ENCODE measurements at places on chromosomes 7 and 10. TPM values are rescaled to one million over a fixed set of nuclear protein-coding genes. Genes with fewer than 3 reads are reported as not detected.

Gene THSD7A
- 1.4 TPM for total RNA-seq

Gene OR2A5
- not detected for total RNA-seq

GRCh38 chr7:85471740-85472139, 284.9 kb upstream of the SEMA3D start:
- DNase-seq: no peak

DNA sequence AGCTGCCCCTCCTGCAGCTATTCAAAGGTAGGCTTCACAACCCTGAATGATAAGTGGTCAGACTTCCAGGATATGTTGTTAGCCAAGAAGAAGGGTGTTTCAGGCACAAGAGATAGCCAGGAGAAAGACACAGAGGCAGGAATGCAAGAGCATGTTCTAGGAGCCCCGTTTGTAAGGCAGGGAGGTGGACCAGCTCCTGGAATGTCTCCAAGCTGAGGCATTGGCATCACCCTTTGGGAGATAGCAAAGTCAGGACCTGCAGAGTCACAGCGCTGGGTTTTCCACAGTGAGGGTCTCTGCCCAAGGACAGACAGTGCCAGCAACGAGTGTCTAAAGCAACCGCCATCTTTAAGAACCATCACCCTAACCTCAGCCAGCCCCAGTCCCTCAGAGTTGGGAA, 484.5 kb upstream of the ZMIZ1 start:
- DNase-seq: no peak

- no peak for DNase-seq
Observed at GRCh38 chr7:149854611-149855360, 16.6 kb downstream of the ZNF862 start.

GRCh38 chr7:41627645-41628298, 75.1 kb downstream of the INHBA start:
- no peak for DNase-seq

- no peak for DNase-seq
Observed at GRCh38 chr7:572416-573268, 53.0 kb upstream of the PDGFA start.

DNA sequence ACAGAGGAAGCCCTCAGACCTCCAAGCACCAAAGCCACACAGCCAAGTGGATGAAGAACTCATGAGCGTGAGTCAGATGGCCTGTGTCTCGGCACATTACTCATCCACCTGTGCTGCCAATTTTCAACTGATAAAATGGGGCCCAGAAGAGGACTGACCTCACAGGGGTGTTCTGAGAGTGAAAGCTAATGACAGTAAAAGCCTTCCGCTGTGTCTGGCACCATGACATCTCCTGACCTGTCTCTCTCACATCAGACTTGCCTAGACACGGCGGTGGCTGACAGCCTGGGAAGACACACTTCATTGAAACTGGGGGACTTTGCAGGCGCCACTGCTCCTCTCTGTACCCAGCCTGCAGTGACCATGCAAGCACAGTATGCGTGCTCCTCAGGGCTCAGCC, 8.3 kb upstream of the SLC18A3 start:
- DNase-seq: no peak

GRCh38 chr7:15972862-15973275, 286.4 kb upstream of the MEOX2 start:
- no peak for DNase-seq

- no peak for DNase-seq
Observed at GRCh38 chr10:106931159-106931852, 233.2 kb downstream of the SORCS1 start.

GRCh38 chr10:86968994-86969355, 693 bp downstream of the ADIRF start:
- no peak for DNase-seq
